Daoy (cell line): ENCODE measurements at places on chromosomes 6 and 20. TPM values are rescaled to one million over a fixed set of nuclear protein-coding genes. Genes with fewer than 3 reads are reported as not detected.

Gene R3HDML
- not detected in 2 replicates for total RNA-seq

Gene ZNF311
- 0.74 and 2.1 TPM in 2 replicates for total RNA-seq

DNA sequence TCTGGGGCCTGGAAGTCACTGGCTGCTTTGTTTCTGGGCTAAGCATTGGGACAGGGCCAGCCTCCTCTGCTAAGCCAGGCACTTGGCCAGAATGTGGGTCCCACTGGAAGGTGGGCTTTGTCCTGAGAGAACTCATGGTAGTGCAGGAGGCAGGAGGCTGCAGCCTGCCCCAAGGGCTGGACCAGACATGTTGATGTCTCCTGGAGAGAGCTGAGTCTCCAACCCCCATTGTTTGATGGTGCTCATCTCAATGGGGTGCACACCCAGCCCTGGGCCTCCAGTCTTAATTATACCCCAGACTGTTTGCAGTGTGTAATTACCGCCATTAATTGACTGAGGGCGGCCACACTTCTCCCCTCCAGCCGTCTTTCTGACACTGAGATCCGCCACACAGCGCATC, 220.5 kb upstream of the PMEPA1 start:
- DNase-seq: no peak

- no peak for DNase-seq
Observed at GRCh38 chr6:136728976-136729515, 63.2 kb downstream of the MAP3K5 start.

DNA sequence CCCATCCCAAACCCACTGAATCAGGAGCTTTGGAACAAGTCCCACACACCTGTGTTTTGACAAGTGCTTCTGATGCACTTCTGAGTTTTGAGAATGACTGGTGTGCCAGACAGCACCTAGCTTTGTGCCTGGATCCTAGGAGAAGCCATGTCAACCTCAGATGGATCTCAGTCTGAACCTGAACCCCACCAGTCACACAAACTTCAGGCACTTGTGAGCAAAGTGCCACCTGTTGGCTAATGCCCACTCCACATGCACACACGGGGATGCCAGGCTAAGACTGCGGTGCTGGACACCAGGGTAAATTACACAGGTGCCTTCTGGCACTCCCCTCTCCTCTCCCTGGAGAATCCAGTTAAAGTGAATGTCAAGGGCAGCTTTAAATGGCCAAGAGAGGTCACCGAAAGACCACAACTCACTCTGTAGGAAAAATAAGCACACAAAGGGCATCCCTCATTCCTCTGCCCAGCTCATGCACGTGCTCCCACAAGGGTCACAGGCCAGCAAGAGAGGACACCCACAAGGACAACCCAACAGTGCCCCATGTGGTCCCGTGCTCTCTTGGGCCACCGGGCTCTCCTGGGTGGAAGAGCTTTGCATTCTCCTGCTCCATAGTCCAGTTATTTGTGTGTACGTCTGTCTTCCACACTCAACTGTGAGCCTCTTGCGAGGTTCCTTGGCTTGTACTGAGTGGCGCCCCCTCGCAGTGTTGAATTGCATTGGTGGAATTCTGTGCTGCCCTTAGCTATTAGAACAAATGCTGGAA, 45.6 kb downstream of the TAF8 start:
- DNase-seq: no peak

- DNase-seq: peak; percentile 94
Observed at GRCh38 chr6:4313044-4313686, 177.8 kb upstream of the ECI2 start.
